ENCODE measurements at places on chromosomes 7 and 10.

DNA sequence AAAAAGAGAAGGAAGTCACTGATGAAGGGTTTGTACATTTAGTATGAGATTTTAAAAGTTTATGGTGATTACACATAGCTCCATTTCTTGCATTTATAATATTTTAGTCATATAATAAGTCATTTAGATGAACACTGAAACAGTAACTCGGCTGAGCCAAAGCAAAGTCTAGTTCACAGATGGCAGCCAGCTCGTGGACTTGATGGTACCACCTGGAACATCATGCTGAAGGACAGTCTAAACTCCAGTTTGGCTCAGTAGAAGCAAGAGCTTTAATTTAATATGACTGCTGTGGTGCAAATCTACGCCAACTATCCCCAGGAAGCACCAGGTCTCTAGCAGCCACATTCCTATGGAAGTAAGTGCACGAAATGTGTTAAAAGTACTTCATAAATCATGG, 16.4 kb downstream of the SRI start:
- DNase-seq, result no peak

- DNase-seq, result peak; percentile 92
Observed at GRCh38 chr10:102644646-102645387, 538 bp downstream of the TRIM8 start.

DNA sequence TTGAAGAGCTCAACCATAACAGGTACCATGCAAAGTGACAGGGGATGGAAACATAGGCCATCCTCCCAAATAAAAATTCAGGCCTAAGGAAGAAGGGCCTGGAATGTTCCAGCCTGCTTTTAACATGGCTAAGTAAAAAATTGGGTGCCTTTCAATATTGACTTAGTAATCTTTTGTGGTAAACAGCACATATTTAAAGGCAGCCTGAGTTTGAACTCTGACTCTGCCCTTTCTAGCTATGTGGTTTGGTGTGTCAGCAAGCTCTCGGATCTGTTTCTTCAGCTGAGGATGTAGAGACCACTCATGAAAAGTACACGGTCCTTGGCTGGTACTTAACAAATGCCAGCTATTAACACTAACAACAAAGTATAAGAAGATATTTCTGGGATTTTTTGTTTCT, 191.8 kb upstream of the CDCA7L start:
- no peak for DNase-seq

- DNase-seq, result no peak
Observed at GRCh38 chr7:131674131-131674530, 117.7 kb upstream of the PODXL start.

- DNase-seq, result no peak
Observed at GRCh38 chr7:152664636-152665035, 11.3 kb downstream of the XRCC2 start.

DNA sequence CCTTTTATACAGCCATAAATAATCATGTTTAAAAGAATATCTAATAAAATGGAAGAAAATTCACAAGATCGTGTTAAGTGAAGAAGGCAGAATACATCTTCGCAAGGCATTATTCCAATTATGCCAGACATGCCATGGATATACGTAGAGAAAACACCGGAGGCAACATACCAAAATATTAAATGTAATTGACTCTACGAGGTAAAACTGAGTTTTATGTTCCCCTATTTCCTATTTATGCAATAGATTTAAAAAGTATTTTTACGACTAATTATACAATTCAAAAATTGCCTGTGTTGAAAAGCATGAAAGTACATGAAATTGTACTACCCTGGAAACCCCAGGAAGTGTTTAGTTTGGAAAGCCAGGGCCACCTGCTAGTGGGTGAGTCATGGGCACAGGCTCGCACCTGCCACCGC, 936 bp upstream of the REPIN1 start:
- DNase-seq, result no peak

GRCh38 chr10:109773288-109774120, 149.8 kb downstream of the XPNPEP1 start:
- DNase-seq, result no peak

DNA sequence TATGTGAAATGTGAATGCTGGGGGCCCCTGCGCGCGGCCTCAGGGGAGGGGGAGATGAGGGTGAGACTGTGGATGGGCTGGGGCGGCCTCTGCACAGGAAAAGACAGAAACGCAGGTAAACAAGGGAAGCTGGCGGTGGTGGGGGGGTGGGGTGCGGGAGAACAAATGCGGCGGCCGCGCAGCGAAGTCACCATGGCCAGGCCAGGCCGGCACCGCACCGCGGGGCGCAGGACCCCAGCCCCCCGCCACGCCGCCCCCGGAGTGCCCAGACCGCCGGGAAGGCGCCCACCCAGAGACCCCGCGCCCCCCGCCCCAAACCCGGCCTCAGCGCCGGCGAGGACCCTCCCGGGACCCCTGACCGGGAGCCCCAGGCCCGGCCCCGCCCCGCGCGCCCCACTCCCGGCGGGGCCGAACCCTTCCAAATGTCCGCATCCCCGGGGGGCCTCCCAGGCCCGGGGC, 14.5 kb upstream of the DNAAF5 start:
- no peak for DNase-seq

- DNase-seq, result no peak
Observed at GRCh38 chr7:150641854-150642253, 9.7 kb upstream of the GIMAP6 start.

GRCh38 chr7:68733219-68734153, 864.8 kb upstream of the AUTS2 start:
- DNase-seq, result no peak

- DNase-seq, result no peak
Observed at GRCh38 chr10:103353281-103353680, 2.3 kb upstream of the PCGF6 start.

GRCh38 chr7:55085511-55086412, 66.9 kb downstream of the EGFR start:
- no peak for DNase-seq

DNA sequence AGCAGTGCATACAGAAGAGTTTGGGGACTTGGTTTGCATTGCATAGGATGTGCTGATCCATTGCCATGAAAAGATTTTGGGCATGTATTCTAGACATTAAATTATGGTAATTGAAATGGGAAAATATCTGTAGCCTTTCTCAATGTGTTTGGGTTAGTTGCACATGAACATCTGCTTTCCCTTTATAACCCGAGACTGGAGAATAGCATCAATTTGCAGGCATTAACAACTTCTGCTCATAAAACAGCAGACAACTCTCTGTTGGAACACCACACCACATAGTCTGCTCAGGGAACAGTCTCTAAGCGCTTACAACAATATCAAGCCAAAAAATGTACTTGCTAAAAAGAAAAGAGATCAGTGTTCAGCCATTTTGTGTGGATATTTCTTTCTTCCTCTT, 1391.1 kb upstream of the LRRTM3 start:
- no peak for DNase-seq

DNA sequence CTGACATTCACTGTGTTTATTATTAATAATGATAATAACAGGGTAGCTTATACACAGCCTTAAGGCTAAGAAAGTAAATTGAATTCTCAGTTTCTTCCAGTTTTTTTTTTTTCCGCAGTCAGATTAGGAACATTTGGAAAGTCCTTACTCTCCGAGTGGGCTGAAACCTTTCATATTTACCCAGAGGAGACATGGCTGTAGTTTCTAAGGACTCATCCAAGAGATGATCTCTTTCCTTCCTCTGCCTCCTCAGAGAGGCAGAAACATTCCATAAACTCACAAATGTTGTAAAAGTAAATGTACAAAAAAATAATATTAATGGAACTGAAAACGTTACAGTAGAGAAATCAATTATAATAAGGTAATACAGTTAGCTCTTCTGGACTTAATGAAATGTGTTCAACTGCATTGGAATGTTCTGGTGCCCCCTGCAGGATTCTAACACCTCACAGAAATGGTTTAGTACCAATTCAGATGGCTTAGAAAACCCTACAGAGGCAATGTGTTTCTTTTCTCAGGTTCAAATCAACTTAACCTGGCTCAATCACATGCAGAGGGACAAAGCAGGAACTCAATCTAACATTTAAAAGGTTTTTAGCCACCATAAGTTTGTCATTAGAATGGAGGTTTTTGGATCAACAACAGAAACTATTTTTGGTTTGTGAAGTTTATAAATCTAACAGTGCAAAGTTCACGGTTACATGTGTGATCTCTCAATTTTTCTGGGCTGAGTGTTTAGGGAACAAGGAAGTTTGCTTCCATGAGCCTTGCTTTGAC, 71.7 kb downstream of the ICA1 start:
- DNase-seq, result peak; percentile 38

- no peak for DNase-seq
Observed at GRCh38 chr7:155408651-155409586, 49.0 kb upstream of the EN2 start.

DNA sequence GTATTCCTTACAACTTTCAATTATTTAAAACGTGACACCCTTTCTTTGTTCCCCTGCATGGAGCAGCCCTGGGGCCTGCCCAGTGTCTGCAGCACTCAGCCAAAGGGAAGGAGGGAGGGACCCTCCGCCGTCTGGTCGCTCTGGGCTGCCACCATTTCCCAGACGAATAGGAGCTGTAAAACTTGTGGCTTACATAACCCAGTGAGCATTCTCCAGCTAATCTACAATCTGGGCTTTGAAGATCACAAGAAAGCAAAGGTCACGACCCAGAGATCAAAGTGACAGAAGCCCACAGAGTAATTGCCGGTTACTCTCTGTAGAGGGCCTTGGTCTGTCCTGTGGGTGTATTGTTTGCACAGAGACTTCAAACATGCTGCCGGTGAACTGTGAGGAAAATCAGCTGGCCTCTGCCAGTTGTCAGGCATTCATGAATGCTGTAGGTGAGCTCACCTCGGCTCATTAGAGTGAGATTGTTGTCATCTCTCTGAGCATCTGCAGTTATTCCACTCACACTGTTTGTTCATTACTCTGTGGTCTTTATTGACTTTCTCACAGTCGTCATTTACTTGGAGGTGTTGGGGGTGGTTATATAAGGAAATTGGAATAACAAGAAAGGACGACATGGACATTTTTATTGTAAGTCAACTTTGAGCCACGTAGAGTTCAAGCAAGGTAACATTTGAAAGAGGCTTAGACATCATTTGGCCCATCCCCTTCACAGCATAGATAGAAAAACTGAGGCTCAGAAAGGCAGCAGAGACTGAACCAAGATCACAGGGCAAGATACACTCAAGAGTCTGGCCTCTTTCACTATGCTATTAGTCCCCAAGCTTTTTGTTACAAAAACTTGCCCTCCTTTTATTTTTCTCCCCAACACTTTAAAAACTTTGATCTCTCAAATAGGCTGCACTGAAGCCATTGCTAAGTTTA, 619.8 kb downstream of the LRMDA start:
- DNase-seq, result no peak

GRCh38 chr10:122267849-122268737, 3.0 kb upstream of the BTBD16 start:
- DNase-seq, result peak; percentile 67

- DNase-seq, result no peak
Observed at GRCh38 chr7:24492576-24492975, 80.7 kb upstream of the PALS2 start.

DNA sequence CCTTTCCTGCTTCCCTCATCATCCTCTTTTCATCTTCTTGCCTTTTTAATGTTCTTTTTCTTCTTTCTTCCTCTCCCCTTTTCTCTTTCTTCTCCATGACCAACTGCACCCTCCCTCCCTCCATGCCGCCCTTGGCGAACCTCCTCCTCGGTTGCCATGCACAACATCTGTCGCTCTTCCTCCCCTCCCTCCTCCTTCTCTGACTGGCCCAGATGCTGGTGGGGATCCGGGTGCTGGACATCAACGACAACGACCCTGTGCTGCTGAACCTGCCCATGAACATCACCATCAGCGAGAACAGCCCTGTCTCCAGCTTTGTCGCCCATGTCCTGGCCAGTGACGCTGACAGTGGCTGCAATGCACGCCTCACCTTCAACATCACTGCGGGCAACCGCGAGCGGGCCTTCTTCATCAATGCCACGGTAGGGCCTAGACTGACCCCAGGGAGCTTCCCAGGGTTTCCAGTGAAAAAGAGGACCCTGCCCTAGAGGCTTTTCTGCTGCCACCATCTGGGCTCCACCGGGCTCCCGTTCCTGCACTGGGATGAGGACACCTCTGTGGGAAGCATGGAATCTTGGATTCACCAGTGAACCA, 11.5 kb upstream of the VSIR start:
- DNase-seq, result no peak

DNA sequence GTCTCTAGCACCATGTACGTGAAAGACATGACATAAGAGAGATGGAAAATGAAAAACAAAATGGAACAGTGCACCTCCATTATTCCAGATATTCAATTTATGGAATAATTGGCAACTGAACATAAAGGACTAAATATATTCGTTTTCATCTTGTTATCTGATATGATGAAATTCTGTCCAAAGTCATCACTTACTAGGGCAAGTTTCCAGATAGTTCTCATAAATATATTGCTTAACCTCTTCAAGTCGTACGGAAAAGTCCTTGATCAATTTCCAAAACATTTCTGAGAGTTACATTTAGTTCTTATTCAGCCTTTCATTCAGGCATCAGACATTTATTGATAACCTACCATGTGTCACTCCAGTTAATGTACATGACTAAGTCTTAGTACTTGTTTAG, 185.2 kb downstream of the HGF start:
- no peak for DNase-seq

GRCh38 chr10:126097558-126098225, 201.3 kb downstream of the FANK1 start:
- no peak for DNase-seq

GRCh38 chr10:78688901-78689583, 379.7 kb upstream of the ZMIZ1 start:
- peak; percentile 86 for DNase-seq

DNA sequence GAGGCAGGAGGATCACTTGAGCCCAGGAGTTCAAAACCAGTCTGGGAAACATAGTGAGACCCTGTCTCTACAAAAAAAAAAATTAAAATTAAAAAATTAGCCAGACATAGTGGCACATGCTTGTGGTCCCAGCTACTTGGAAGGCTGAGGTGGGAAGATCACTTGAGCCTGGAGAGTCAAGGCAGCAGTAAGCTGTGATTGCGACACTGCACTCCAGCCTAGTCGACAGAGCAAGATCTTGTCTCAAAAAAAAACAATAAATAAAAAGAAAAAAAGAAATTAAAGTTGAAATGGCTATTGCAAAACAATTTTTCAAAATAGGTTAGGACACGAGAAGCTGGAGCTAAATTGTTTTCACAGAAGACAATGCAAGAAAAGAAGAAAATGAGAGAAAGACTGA, 379.0 kb upstream of the RNF32 start:
- DNase-seq, result no peak

DNA sequence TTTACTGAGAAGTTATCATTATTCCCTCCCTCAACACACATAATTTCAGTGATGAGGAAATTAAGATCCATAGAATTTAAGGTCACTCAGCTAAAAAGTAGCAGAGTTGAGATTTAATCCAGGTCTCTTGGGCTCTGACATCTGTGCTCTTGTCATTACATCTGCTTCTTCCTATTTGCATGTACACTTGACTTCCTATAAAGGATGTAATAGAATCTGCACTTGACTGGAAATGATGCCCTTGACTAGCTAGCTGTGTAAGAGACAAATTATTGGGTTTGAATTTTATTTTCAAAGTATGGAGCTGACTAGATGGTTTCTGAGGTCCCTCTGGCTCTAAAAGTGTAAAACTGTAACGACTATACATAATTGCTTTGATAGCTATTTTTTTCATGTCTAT, 59.5 kb downstream of the AGK start:
- DNase-seq, result no peak

All from adrenal gland (tissue), 19 donors.